GM23248 (cell line): ENCODE measurements at places on chromosomes 7 and 10. TPM values are rescaled to one million over a fixed set of nuclear protein-coding genes. Genes with fewer than 3 reads are reported as not detected.

The AQP1 gene
- 0.33 and 0.34 TPM in 2 replicates for polyA plus RNA-seq

The CPEB3 gene
- 0.60 TPM in 2 replicates for polyA plus RNA-seq

The NACAD gene
- 0.93 and 1.2 TPM in 2 replicates for polyA plus RNA-seq

The MYOZ1 gene
- polyA plus RNA-seq = 0.39 and 0.44 TPM in 2 replicates

The CDK1 gene
- polyA plus RNA-seq = 38.4 and 43.2 TPM in 2 replicates

The NXPH1 gene
- not detected in 2 replicates for polyA plus RNA-seq

The NEUROD6 gene
- polyA plus RNA-seq = not detected in 2 replicates

The ARID5B gene
- 76.8 and 78.8 TPM in 2 replicates for polyA plus RNA-seq

The ZNF117 gene
- polyA plus RNA-seq = 0.81 and 1.2 TPM in 2 replicates

The IKZF1 gene
- polyA plus RNA-seq = 0.06 TPM in 1 of 2 replicates, not detected in the other

The TRPV5 gene
- not detected in 2 replicates for polyA plus RNA-seq

The CALN1 gene
- polyA plus RNA-seq = not detected in 2 replicates

The HELLS gene
- 14.2 and 20.3 TPM in 2 replicates for polyA plus RNA-seq

The PCLO gene
- polyA plus RNA-seq = 0.04 TPM in 1 of 2 replicates, not detected in the other

The DLX6 gene
- polyA plus RNA-seq = not detected in 2 replicates

The UCMA gene
- polyA plus RNA-seq = not detected in 2 replicates

The CCDC3 gene
- polyA plus RNA-seq = not detected in 2 replicates

The DGKI gene
- 5.1 and 5.4 TPM in 2 replicates for polyA plus RNA-seq

The MYL7 gene
- polyA plus RNA-seq = 1.7 TPM in 1 of 2 replicates, not detected in the other

The GSAP gene
- polyA plus RNA-seq = 4.1 and 4.2 TPM in 2 replicates

The ATOH7 gene
- polyA plus RNA-seq = not detected in 2 replicates

The PLEKHA1 gene
- polyA plus RNA-seq = 39.0 and 41.0 TPM in 2 replicates

The EBLN1 gene
- not detected in 2 replicates for polyA plus RNA-seq

The CYP3A5 gene
- polyA plus RNA-seq = 0.26 and 0.33 TPM in 2 replicates

The LIPF gene
- polyA plus RNA-seq = not detected in 2 replicates

The CYP3A7 gene
- not detected in 2 replicates for polyA plus RNA-seq

The PILRA gene
- polyA plus RNA-seq = 1.7 TPM in 2 replicates

The FAM237B gene
- 0.06 TPM in 1 of 2 replicates, not detected in the other for polyA plus RNA-seq

The ANKRD30A gene
- not detected in 2 replicates for polyA plus RNA-seq

The GIMAP4 gene
- not detected in 2 replicates for polyA plus RNA-seq

The CYP2E1 gene
- 0.31 and 0.79 TPM in 2 replicates for polyA plus RNA-seq

The GTF2I gene
- 90.9 and 91.7 TPM in 2 replicates for polyA plus RNA-seq

The SAMD9 gene
- 14.1 and 15.3 TPM in 2 replicates for polyA plus RNA-seq

The TMEM225B gene
- polyA plus RNA-seq = 0.24 and 0.44 TPM in 2 replicates

The MPP7 gene
- 0.09 and 0.35 TPM in 2 replicates for polyA plus RNA-seq

The FAM131B gene
- 0.50 and 1.1 TPM in 2 replicates for polyA plus RNA-seq

The STEAP1B gene
- polyA plus RNA-seq = 24.9 and 27.7 TPM in 2 replicates

The SERPINE1 gene
- polyA plus RNA-seq = 1,537 and 1,563 TPM in 2 replicates

The GCK gene
- polyA plus RNA-seq = 0.23 and 0.43 TPM in 2 replicates

The RGR gene
- polyA plus RNA-seq = not detected in 2 replicates

The CDH23 gene
- 0.08 and 0.09 TPM in 2 replicates for polyA plus RNA-seq
